ENCODE measurements at places on chromosomes 5 and 9. TPM values are rescaled to one million over a fixed set of nuclear protein-coding genes. Genes with fewer than 3 reads are reported as not detected.

- DNase-seq, result peak; percentile 64
Measured at GRCh38 chr9:115531410-115532125, 413.6 kb upstream of the TNC start.

DNA sequence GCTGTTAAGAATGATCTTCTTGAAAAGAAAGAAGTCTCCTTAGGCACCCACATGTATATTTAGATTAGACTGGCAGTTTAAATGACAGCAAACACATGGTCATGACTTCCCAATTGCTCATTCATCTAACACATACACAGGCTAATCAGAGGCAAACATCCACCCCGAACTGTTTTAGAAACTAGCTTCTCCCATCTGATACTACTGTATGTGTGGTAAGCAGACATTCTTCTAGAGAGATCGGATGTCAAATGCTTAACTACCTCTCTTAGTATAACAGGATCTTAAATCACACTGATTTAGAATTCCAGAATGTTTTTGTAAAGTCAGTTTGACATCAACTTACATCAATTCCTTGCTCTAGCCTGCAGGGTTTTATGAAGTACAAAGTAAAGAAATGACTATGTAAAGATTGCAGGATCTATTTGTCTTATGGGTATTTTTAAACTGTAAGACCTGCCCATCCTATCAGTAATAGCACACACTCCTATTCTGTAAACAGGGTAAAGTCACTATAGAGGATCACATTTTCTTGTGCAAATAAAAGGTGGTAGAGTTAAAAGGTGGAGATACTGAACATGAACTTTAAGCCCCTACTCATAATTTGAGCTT, 239.7 kb downstream of the MLLT3 start:
- DNase-seq, result peak; percentile 56

The MAMDC4 gene
- 4.6 TPM for total RNA-seq

GRCh38 chr5:59557572-59557971, 336.0 kb downstream of the PDE4D start:
- peak; percentile 11 for DNase-seq

DNA sequence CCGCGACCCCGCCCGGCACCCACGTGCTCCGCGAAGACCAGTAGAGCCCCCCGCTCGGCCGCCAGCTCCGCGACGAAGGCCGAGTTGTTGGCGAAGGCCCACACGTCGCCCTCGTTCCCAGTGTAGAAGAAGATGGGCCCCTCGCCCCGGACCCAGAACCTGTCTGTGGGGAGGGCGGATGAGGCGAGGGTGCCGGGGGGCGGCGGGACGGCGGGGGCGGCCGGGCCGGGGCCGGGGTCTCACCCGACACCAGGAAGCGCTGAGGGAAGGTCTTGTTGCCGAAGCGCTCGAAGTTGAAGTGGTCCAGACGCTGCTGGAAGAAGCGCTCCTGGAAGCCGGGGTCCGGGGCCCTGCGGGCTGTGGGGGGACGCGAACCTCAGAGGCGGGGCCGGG, 317 bp downstream of the DPP7 start:
- no peak for DNase-seq

- DNase-seq, result no peak
Measured at GRCh38 chr9:32839013-32839885, 55.9 kb downstream of the TMEM215 start.

- DNase-seq, result peak; percentile 60
Measured at GRCh38 chr9:111798786-111799185, 4.0 kb upstream of the SHOC1 start.

The UGCG gene
- 143 TPM for total RNA-seq

The SHC3 gene
- 7.7 TPM for total RNA-seq

GRCh38 chr5:153445875-153446579, 44.4 kb upstream of the GRIA1 start:
- peak; percentile 21 for DNase-seq

DNA sequence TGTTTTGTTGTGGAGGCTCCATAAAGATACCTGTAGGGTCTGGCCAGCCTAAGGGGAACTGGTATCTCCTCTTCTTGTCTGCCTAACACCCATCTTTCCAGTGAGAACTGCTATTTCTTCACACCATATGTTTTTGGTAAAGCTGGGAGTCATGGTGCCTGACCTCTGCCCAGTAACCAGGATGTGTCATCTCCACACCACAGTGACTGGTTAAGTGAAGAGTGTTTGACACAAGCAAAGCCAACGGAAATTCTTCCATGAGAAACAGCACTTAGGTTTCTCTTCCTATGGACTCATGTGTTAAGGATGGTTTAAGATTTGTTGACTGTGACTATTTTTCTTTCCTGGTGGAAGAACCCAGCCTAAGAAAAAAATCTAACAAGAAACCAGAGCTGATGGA, 111.5 kb downstream of the HTR4 start:
- DNase-seq, result peak; percentile 13

- no peak for DNase-seq
Measured at GRCh38 chr5:169777159-169777558, 140.1 kb downstream of the DOCK2 start.

- no peak for DNase-seq
Measured at GRCh38 chr9:3040761-3041160, 196.9 kb upstream of the PUM3 start.

- no peak for DNase-seq
Measured at GRCh38 chr5:333945-334344, 12.4 kb downstream of the AHRR start.

The IDNK gene
- 7.8 TPM for total RNA-seq

- peak; percentile 96 for DNase-seq
Measured at GRCh38 chr5:141475625-141476131, at the start of gene PCDHGC3. TSS of gene PCDHGC3 (plus strand) at chr5:141475966. CDS start at chr5:141476117, 151 bp downstream.

DNA sequence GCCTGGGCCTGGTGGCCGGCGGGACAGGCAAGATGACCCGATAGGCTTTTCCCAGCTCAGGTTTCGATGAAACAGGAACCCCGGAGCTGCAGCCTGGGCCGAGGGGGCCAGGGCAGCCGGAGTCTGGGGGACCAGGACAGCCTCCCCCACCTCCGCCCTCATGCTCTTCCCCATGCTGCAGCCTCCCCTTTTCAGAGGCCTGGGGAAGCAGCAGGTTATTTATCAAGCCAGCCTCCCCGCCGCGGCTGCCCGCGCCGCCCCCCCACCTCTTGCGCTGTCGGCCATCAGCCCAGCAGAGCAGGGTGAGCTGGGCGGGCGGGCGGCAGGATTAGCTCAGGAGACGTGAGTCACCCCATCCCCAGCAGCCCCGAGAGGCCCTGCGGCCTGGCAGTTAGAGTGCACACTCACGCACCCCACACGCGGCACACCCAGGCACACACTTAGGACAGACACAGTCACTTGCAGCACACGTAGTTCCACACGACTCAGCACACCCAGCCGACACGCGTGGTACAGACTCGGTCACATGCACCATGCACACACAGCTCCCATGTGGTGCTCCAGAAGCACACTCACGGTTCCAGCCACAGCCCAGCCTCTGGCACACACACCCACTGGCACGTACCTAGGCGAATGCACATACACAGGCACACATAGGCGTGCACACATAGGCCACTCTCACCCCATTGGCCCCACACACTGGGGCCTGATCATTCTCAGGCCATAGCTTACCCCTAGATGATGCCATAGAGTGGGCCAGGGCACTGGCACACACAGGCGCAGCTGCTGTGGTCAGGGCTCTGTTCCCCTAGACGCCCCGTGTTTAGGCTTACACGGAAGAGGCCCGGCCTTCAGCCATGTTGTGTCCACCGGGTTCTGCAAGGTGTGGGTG, 13.0 kb downstream of the CXXC5 start:
- DNase-seq, result peak; percentile 93

GRCh38 chr5:179727106-179727505, 5.5 kb upstream of the MAML1 start:
- DNase-seq, result no peak

Data from fibroblast of lung (primary cell).